ENCODE measurements at places on chromosomes 5 and 9.

GRCh38 chr5:169367861-169368260 lies 66.9 kb upstream of the SLIT3 start:
- no peak for DNase-seq

- no peak for DNase-seq
Measured at GRCh38 chr9:14517154-14517906, 175.9 kb downstream of the ZDHHC21 start.

GRCh38 chr5:124725040-124725434 lies 21.4 kb downstream of the ZNF608 start:
- DNase-seq = no peak

DNA sequence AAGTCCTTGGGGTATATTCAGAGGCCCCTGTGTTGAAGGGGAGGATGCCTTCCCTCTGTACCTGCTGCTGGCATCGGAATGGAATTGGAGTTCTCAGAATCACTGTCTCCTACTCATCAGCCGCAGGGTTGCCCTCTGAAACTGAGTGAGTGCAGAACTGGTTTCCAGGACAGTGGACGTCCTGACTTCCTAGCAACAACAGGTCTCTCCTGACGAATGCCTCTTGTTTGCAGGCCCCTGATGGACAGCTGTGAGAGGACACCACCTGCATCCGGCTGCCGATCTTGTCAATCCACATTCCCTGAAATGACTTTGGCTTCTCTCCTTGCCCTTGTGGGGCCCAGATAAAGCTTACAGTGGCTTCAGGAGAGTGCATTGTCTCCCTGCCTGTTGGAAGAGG lies 274.5 kb downstream of the NSG2 start:
- DNase-seq = no peak

GRCh38 chr5:129199308-129199707 lies 104.8 kb downstream of the ISOC1 start:
- no peak for DNase-seq

DNA sequence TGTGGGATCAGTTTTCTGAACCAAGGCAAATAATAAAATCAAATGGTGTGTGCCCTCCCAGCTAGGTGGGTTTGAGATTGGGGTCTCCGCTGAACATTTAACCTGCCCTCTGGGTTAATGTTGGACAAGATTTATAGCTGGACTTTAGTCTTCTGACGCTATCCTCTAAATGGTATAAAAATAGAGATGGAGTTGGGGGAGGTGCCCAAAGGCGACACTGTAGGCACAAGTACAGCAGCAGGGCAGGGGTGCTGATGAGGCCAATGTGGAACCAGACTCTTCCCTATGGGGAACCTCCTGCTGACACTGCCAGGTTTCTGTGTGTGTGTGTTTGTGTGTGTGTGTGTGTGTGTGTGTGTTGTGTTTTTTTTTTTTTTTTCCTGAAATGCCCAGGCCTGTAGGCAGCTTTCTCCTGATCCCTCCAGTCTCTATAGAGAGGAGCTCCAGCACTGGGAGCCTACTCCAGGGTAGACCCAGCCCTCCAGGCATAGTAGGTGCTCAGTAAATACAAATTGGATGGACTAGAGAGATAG lies 37.9 kb downstream of the PCDH1 start:
- no peak for DNase-seq

DNA sequence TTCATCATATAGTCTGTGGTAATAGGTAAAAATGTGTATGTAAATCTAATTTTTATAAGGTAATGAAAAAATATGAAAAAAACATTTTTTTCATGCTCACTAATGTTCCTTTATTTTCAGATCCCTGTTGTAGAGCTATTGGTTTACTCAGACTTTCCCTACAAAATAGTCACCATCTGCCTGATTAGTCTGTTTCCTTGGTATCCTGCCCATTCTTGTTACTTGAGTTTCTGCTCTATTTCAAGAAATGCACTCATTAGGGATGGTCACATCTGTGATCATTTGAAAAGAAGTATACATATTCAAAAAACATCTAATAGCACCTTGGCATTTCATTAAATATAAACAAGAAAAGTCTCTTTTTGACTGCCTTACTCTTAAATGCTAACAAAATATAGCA lies 21.6 kb upstream of the RASA1 start:
- no peak for DNase-seq
